ENCODE measurements at places on chromosomes 7 and 10. TPM values are rescaled to one million over a fixed set of nuclear protein-coding genes. Genes with fewer than 3 reads are reported as not detected.

GRCh38 chr7:13333371-13333770 is 645.9 kb downstream of the ARL4A start:
- DNase-seq, result no peak

DNA sequence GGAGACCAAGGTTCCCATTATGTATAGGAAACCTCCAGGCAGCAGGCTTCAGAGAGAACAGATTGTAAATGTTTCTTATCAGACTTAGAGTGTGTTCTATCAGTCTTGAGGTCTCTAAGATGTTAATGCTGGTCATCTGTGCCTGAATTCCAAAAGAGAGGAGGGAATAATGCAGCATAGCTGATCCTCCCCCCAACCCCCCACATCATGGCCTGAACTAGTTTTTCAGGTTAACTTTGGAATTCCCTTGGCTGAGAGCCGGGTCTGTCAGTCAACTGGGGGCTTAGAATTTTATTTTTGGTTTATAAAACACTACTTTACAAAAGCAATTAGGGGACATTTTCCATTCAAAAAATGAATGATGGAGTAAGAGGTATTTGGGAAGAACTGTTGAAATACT is 184.3 kb downstream of the NEBL start:
- no peak for DNase-seq

DNA sequence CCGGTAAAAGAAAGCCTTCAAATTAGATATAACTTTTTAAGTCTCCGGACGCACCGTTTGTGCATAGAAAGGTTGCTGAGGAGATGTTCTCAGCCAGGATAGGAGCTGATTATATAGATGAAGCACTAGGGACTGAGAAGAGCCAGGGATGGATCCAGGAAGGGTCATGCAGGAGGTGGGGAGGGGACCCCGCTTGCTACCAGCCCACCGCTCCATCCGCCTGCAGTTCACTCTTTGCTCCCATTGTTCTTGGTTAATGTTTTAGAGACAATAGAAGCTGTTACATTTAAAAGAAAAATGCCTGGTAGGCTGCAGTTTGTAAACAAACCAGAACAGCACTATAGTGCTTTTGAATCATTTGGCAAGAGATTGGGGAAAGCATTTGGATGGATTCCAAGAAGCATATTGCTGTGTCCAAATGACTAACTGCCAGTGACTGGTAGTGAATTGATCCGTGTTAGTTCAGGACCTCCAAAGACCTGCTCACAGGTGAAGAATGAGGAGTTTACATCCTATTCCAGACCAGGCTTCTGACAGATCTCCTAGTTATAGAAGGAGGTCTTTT is 175.9 kb upstream of the TAC1 start:
- DNase-seq, result no peak

DNA sequence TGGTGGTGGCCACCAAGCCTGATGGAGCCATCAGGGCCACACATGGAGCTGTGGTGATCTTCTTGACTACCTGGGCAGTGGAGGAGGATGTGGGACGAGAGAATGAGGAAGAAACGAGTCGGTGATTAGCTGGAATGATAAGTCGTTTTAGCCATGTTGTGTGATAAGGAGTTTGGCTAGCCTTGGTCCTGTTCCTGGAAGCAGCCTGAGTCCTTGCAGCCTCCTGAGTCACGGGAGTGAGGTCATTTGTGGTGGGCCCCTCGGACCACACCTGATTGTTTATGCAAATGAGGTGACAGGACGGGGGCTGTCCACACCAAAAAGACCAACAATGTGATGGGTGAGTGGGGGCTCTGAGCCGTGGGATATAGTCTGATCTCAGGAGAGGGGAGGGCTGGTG is 554.4 kb downstream of the PTPRN2 start:
- DNase-seq, result no peak

AKR1C8 gene
- not detected for total RNA-seq

CPA1 gene
- not detected for total RNA-seq

RALA gene
- 181 TPM for total RNA-seq

MNX1 gene
- total RNA-seq, result not detected
